Omental fat pad (tissue), 4 donors: ENCODE measurements at places on chromosomes 16 and 17.

DNA sequence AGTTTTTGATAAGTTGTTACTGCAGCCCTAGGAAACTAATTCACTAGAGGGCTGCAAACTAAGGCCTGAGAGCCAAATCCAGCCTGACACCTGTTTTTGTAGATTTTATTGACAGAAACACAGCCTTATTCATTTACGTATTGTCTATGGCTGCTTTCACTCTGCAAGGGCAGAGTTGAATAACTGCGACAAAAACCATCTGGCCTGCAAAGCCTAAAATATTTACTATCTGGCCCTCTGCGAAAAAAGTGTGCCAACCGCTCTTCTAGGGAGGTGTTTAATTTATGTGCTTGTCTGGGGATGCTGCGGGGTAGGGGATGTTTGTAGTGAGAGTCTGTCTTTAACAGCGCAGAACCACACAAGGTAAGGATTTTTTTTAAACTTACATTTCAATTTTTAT lies 165.0 kb upstream of the RBFOX1 start:
- no peak for DNase-seq

DNA sequence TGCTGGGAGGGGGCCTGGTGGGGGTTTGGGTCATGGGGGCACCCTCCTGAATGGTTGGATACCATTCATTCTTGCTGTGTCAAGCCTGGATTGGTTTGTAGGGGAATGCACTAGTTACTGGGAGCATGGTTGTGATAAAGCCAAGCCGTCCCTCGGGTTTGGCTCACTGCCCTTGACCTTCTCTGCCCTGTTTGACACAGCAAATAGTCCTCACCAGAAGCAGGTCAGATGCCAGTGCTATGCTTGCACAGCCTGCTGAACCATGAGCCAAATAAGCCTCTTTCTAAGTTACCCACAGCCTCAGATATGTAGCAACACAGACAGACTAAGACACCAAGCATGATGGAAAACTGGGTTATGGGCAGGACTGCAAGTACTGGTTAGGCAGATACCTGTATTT lies 14.6 kb downstream of the ZNF778 start:
- DNase-seq: no peak

- no peak for DNase-seq
Measured at GRCh38 chr17:7714721-7715594, 2.6 kb upstream of the DNAH2 start.

GRCh38 chr17:57946798-57947358 lies 8.3 kb downstream of the CUEDC1 start:
- DNase-seq: no peak

DNA sequence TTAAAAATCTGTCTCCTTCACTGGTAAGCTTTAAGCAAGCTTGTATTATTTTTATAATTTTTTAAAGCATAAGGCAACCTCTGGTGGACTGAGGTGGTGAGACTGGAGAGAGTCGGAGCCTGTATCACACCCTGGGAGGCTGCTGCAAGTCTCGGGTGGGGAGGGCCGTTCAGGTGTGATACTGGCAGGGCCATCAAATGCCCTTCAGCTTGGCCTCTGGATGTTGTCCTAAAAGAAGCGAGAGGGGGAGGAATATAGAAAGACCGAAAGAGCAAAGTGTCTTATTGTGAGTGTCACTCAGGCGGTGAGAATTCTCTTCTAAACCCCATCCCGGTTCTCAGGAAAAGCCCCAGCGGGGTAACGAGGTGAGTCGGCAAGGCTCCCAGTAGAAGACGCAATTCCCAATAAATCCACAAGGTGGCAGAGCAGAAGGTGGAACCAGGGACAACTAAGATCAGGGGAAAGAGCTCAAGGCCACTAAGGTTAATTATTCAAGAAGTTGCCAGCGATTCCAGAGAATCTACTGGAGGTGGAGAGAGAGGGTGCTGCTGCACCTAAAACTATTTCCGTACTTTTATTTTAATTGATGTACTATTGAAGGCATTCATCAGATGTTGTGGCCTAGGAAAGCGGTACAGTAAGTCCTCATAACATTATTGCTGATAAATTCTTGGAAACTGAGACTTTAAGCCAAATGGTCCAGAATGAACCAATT lies 14.1 kb downstream of the C17orf67 start:
- peak; percentile 51 for DNase-seq

DNA sequence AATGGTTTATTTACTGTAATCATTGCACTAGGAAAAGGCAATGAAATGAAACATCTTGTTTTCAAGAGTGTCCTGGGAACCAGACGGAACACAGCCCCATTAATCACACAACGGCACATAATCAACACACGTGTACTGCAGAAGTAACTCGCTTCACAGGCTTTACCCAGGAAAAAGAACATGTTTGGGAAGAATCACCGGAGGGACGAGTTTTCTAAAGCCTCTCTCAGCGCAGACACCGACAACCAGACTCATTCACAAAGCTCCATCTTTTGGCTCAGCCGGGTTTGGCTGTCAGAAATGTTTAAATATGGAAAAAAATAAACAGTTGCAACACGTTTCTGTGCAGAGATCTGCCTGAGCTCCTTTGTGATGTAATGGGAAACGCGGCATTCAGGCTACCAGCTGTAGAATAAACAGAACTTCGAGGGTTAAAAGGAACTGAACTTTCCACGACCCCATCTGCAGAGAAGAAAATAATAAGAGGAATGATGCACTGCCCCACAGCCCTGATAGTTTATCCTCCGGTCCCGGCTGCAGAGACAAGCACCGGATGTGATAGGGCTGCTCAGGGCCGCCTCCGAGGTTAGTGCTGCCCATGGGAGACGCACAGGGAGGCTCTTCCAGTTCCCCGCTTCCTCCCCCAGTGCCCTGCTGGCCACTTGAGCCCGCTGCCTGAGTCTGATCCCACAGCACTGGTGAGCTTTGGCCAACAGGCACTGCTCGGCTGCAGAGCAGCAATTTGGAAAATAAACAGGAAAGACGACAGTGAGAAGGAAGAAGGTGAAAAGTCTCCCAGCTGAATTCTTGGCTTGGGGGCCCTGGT lies 119.8 kb downstream of the HIC1 start:
- no peak for DNase-seq

- no peak for DNase-seq
Measured at GRCh38 chr17:78314683-78315354, 45.1 kb downstream of the SOCS3 start.

- no peak for DNase-seq
Measured at GRCh38 chr16:27199736-27200135, 3.6 kb upstream of the KDM8 start.

GRCh38 chr17:64534187-64534586 lies 27.4 kb downstream of the CEP95 start:
- DNase-seq: no peak

DNA sequence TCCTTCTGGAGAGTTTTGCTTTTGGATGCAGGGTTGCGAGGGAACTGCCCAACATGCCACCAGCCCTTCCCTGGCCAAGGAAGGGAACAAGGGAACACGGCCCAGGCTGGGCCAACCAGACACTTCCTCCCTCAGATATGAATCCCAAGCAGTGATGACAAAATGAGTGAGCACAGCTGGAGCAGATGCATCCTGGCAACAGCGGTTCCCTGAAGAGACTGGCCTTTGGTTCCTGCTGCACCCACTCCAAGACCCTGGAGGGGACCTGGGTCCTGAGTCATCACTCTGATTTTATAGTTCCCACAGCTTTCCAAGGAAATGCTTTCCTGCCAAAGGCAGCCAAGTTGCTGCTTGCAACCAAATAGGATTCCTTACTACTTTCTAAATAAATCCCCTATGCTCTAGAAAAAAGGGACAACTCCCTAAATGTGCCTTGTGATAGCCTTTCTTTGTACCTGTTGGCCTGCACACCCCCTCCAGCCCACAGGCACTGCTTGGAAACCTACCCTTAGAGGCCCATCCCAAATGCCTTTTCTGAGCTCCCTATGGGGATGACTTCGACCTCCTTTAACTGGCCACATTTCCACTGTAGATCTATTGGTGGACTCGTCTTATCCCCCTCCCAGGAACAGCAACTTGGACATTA lies 5.3 kb downstream of the ST3GAL2 start:
- no peak for DNase-seq

DNA sequence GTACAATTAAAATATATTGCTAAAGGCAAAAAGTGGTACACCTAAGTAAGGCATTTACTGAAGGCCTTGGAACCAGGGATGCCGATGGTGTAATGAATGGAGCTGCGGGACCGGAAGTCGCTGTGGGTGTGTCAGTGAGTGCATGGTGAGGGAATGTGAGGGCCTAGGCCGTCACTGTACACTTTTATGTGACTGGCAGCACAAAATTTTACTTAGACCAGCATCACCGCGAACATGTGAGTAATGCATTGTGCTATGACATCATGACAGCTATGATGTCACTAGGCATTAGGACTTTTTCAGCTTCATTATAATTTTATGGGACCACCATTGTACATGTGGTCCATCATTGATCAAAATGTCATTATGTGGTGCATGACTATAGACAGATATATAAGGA lies 14.7 kb downstream of the ALOX15B start:
- no peak for DNase-seq

GRCh38 chr16:48681520-48681919 lies 71.5 kb upstream of the N4BP1 start:
- DNase-seq: no peak

DNA sequence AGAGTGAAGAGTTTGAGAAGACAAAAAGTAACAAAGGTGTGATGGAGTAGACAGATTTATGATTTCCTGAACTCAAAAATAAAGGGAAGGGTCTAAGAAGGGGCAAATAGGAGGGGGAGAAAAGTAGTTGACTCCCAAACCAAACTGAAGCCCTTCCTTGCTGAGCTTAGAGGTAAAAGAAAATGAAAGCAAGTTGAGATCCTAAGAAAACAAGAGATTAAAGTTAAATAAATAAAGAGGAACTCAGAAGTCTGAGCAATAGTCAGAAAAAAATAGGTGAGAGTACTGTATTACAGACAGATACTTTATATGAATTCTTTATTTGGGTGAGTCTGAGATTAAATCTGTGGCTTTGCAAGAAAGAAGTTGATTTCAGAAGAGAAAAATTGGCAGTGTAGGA lies 3.3 kb upstream of the PSMD12 start:
- DNase-seq: no peak

DNA sequence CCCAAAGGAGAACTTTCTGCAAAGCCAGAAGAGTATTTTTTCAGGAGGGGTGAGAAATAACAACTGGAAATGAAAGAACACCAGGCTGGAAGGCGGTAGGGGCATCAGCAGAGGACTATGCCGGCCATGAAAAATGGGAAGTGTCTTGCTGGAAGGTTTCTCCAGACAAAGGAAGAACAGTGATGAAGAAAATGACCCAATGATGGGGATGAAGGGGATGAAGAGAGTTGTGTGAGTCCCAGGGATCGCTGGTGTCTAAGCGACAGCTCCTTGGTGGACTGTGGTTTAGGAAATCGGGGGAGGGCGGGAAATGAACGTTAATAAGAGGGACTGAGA lies 623 bp downstream of the TTLL6 start:
- no peak for DNase-seq

DNA sequence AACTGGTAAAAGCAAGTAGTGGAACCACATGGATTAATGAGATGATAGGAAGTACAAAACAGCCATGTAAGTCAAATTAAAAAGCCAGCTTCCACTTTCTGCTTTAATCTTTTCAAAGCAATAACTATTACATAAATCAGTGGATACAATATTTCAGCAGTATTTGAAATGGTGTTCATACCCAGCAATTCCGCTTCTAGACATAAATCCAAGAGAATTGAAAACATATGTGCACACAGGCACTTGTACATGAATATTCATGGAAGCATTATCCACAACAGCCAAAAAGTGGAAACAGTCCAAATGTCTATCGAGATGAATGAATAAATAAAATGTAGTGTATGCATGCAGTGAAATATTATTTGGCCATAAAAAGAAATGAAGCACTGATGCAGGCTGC lies 27.4 kb downstream of the SLFN12L start:
- DNase-seq: no peak

GRCh38 chr17:48510761-48511604 lies 19.8 kb downstream of the HOXB1 start:
- no peak for DNase-seq

DNA sequence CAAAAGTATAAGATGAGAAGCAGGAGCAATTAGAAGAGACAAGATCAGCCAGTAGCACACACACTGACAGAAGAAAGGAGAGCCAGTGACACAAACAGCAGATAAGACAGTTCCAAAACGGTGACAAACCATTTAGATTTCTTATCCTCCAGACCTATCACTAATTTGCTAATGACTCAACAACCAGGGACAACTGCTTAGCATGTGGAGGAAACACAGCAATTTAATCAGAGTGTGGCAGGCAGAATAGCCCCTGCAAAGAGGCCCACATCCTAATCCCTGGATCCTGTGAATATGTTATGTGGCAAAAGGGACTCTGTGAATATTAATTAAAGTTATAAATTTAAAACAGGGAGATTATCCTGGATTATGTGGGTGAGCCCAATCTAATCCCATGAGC lies 81.1 kb downstream of the CACNG1 start:
- DNase-seq: no peak

GRCh38 chr16:29877266-29877961 lies 14.4 kb upstream of the CDIPT start:
- DNase-seq: no peak

GRCh38 chr17:79829457-79829856 lies 9.8 kb downstream of the CBX4 start:
- no peak for DNase-seq

- DNase-seq: no peak
Measured at GRCh38 chr16:12589676-12590075, 214.0 kb downstream of the CPPED1 start.

GRCh38 chr16:79264237-79265109 lies 336.1 kb downstream of the MAF start:
- no peak for DNase-seq

GRCh38 chr17:79990051-79990592 lies 45.5 kb downstream of the TBC1D16 start:
- DNase-seq: no peak

- no peak for DNase-seq
Measured at GRCh38 chr17:45388604-45389325, 43.9 kb downstream of the ARHGAP27 start.

DNA sequence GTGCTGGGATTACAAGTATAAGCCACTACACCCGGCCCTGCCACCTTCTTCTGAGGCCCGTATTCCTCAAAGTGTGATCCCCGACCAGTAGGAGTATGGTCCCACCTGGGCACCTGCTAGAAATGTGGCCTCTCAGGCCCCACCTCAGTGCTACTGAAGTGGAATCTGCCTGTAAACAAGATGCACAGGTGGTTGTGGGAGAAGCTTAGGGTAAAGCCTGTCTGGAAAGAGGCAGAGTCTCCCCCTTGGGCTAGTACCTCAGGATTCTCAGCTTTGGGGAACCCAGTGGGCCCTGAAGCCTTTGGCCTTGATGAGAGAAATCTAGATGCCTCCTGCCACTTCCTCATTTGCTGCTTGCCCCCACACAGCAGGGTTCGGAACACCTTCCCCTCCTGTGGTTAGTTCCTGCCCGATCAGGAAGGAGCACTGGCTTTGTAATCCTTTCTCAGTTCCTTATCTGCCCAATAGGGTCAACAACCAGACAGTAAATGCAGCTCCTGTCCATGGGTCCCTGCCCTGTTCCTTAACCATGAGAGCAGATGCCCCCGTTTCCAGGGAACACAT lies 25.2 kb downstream of the TK2 start:
- no peak for DNase-seq

DNA sequence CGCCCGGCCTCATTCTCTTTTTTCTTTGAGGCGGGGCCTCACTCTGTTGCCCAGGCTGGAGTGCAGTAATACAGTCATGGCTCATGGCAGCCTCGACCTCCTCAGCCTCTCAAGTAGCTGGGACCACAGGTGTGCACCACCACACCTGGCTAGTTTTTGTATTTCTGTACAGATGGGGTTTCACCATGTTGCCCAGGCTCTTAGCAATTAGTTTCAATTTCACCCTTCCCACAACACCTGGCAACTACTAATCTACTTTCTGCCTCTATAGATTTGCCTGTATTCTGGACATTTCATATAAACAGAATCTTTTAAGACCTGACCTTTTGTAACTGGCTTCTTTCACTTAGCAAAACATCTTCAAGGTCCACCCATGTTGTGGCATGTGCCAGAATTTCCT lies 8.0 kb upstream of the NT5M start:
- DNase-seq: no peak
